Putamen (tissue), 1 donor: ENCODE measurements at places on chromosomes 13 and 19.

DNA sequence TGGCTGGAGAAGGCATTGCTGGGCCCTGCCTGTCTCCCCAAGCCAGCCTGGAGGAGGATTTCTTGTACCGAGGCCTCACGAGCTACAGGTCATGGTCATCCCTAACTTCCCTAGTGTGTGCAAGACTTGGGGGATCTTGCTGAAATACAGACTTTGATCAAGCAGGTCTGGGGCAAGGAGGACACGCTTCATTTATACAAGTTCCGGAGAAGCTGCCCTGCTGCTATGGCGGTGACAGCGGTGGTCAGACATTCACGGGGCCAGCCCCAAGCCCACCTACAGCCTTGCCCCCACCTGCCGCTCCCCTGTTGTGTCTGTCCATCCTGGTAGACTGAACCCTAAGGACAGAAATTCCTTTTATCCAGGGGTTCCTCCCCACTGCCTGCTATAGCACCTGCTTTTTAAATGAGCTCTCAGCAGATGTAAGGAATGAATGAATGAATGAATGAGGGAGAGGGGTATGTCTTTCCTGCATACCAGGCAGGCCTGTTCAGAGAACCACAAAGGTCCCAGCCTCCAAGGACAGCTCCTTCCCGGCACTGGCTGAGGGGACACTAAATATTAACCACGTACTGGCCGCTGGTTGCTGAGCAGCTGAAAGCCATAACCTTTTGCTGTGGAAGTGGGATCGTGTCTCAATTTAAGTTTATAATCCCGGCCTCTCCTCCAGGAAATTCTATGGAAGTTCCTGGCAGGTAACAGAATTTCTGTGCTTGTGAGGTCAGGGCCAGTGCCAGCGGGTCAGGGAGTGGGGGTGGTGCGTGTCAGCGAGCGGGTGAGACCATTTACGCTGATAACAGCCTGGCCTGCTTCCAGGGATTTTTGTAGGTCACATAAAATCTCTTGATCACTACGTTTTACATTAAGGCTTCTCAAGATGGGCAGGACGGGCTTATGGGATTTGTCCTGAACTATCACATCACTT, 27.1 kb downstream of the TSSK6 start:
- no peak for DNase-seq

- no peak for DNase-seq
Observed at GRCh38 chr13:94974015-94974951, 261.9 kb upstream of the SOX21 start.

GRCh38 chr13:39957868-39958677, 302.6 kb downstream of the COG6 start:
- DNase-seq, result no peak

GRCh38 chr19:12778017-12778904, 2.9 kb upstream of the HOOK2 start:
- no peak for DNase-seq

- no peak for DNase-seq
Observed at GRCh38 chr19:31326329-31327028, 22.8 kb downstream of the TSHZ3 start.

GRCh38 chr19:45280471-45280961, 29.4 kb downstream of the MARK4 start:
- DNase-seq, result peak; percentile 63

GRCh38 chr19:49188626-49189200, 31.1 kb downstream of the TRPM4 start:
- no peak for DNase-seq

- no peak for DNase-seq
Observed at GRCh38 chr13:75761369-75761768, 125.2 kb downstream of the LMO7 start.

DNA sequence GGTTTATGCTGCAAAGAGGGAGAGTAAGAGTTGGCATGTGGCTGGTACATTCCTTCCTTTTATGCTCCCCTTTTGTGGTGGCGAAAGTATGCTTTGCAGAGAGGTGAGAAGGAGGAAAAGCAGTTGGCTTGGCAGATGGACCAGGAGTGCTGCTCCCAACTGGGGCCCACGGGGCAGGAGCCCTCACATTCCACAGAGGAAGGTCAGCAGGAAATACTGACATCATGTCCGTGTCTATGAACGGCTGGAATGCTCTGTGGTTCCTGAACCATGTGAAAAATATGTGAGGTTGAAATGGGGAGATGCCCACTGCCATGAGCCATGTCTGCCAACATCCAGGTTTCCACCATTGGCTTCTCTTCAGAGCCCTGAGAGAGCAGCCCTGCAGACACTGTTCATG, 33.3 kb upstream of the GAS6 start:
- DNase-seq, result no peak

DNA sequence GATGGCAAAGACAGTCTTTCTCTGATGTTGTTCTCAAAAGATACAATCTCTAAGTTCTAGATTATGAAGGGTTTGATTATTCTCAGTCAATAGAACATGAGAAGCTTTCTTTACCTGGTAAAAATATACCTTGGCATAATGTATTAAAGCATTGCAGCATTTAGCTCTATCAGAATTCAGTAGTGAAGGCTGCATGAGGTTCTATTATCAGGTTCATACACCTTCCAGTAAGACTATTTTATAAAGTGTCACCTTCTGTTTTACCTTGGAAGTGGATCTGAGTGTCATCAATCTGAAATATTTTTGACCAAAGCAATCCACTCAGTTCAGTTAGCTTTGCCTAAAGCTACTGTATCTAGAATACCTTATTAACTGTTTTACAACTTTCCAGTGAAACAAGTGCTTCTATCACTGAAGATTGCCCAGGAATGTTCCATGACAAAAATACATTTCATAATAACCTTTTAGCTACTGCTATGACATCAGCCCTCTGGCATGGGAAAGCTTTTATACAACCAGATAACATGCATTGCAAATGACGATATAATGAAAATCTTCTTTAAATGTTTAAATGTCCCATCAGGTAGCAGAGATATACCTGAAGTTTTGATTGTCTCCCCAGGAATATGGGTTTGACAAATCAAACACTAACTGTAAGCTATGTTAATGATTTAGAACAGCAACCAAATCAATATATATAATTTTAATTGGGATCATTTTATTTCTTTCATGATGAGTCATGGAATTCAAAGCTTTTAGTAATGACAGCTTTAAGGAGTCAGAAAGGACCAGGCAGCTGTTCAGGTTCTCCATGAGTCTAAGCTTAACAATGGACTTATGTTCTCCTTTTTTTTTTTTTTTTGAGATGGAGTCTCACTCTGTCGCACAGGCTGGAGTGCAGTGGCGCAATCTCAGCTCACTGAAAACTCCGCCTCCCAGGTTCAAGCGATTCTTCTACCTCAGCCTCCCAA, 72.2 kb downstream of the UFM1 start:
- no peak for DNase-seq

GRCh38 chr13:51838240-51838846, 6.6 kb downstream of the TMEM272 start:
- no peak for DNase-seq

- no peak for DNase-seq
Observed at GRCh38 chr13:80038371-80038770, 302.6 kb downstream of the SPRY2 start.

DNA sequence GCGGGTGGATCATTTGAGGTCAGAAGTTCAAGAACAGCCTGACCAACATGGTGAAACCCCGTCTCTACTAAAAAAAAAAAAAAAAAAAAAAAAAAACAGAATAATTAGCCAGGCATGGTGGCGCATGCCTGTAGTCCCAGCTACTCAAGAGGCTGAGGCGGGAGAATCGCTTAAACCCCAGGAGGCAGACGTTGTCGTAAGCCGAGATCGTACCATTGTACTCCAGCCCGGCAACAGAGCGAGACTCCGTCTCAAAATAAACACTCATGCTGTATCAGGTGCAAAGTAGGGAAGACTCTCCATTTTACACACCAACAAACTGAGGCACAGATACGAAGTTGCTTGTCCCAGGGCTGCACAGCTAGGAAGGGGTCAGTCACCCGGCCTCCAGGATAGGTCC, 15.6 kb downstream of the TLE6 start:
- no peak for DNase-seq

- DNase-seq, result no peak
Observed at GRCh38 chr13:99158846-99159245, 41.8 kb upstream of the UBAC2 start.

GRCh38 chr19:42426643-42427042, 545 bp downstream of the LIPE start:
- no peak for DNase-seq

- DNase-seq, result no peak
Observed at GRCh38 chr13:46667687-46668281, 114.8 kb downstream of the LRCH1 start.

GRCh38 chr19:16232568-16232967, 34.9 kb downstream of the AP1M1 start:
- DNase-seq, result no peak

GRCh38 chr19:40954573-40954972, 36.5 kb upstream of the CYP2B6 start:
- DNase-seq, result no peak

DNA sequence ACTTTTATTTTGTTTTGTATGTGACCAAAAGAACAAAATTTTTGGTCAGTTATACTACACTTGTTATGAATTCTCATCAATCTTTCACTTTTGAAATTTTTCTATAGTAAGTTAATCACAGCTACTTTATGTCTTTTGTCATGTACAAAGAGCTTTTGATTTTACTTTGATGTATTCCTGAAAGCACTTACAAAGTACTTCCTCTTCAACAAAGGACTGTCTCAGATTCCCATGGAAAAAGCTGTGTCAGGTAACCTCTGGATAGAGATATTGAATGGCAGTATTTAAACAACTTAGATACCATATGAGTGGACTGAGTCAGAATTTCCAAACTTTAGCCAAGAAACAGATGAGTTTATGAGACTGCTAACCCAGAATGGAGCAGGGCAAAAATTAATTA, 689.3 kb upstream of the ATXN8OS start:
- no peak for DNase-seq

DNA sequence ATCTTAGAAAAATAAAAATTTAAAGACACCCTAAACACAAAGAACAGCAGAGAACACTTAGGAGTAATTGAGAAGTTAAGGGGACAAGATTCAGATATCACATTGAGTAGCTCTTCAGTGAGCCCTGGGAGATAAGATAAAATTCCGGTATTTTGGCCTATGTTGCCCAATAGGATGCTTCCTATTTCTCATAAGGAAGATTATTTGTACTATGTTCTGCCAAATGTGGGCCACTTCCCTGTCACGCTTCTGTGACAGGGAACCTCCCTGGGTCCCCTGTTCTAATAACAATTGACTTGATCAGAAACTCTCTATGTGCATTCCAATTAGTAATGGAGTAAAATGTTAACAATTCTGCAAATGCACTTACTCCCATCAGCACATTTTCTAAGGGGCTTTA, 310.7 kb downstream of the MYO16 start:
- no peak for DNase-seq

- DNase-seq, result no peak
Observed at GRCh38 chr13:50127726-50128291, 112.6 kb downstream of the KCNRG start.

- no peak for DNase-seq
Observed at GRCh38 chr19:41265395-41266153, 1.4 kb downstream of the HNRNPUL1 start.

DNA sequence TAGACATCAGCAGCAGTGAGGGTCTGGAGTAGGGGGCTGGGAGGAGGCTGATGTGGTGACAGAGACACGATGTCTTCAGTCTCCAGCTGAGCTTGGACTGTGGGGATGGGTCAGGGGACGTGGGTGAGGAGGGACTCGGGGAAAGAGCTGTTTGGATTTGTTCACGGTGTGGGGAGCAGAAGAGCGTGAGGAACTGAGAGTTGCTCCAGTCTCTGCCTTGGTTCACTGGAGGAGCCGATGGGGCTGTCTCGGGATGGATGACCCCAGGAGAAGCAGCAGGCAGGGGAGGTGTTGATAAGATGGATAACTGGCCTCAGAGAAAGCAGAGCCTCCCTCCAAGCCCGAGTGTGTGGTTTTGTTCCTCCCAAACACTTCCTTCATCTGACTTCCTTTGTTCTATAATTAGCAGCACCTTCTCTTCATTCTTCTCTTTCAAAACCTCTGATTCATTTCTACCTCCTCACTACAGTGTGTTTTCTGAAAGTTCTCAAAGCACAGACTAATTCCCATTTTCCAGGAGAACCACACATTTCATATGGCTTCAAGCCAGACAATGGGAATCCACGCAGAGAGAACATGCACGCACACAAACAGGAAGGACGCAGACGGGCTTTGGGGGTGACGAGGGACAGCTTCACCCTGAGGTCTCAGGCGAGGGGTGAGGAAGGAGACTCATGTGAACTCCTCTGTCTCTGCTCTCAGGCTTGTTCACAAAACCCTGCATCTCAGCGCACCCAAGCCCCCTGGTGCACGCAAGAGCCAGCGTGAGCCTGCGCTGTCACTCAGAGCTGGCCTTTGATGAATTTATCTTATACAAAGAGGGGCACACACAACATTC, 18.6 kb downstream of the LAIR2 start:
- DNase-seq, result peak; percentile 44

DNA sequence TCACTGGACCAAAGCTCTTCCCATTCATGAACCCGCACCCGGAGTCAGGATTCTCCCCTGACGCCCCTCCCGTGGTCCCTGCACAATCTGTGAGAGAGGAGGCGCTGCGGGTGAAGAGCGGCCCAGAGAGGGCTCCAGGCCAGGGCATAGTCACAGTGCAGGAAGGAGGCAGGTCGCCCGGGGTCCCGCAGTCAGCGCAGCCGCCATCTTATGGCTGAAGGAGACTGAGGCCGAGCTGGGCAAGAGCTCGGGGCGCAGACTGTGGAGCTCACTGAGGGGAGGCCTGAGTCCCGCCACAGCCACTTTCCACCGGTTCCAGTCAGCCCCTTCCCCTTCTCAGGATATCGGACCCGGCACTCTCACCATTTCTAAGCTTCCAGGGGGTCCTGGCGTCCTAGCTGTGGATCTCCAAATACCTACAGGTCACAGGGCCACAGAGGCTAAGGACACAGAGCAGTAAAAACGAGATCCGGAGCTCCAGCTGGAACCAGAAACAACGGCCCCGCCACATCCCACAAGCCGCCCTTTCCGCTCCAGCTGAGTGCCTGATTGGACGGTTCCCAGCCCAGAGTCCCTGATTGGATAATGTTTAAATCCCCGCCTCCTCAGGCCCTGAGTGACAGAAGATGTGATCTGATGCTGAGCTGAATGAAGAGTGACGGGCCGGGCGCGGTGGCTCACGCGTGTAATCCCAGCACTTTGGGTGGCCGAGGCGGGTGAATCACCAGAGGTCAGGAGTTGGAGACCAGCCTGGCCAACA, at the start of gene ZNF99:
Gene ZNF99, minus strand, starts transcription at position 501 of the 760 bp plus-strand sequence. Its CDS starts 135 bp downstream, at position 366.
- DNase-seq, result peak; percentile 76

- no peak for DNase-seq
Observed at GRCh38 chr19:18425515-18426415, 6.6 kb downstream of the SSBP4 start.

DNA sequence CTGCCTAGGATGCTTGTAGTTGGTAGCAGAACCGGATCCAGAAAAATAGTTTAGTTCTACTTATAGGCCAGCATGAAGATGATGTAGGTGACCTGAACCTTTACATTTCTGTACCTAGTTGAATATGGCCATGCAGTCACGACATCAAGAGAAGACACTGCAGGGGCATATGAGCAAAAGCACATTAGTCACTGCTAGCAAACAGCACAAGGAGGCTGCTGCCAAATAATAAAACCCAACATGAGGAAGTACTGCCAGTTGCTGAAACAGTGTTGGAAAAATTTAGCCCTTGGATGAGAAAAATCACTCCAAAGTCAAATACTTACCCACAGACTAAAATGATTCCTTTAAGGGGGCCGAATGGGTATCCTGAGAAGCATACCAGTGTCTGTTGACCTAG, 20.8 kb downstream of the ERICH6B start:
- no peak for DNase-seq

- DNase-seq, result no peak
Observed at GRCh38 chr13:19795956-19796355, 13.2 kb upstream of the PSPC1 start.
